Stimulated activated CD8-positive, alpha-beta memory T cell treated with anti-CD3 and anti-CD28 coated beads, Interleukin-4, amount 100 ng/mL, for 1 hour (primary cell): ENCODE measurements at places on chromosomes 12 and 14.

GRCh38 chr12:78118486-78118885, 287.8 kb downstream of the NAV3 start:
- no peak for DNase-seq

- DNase-seq: no peak
Observed at GRCh38 chr14:51518711-51519110, 133.0 kb upstream of the FRMD6 start.

DNA sequence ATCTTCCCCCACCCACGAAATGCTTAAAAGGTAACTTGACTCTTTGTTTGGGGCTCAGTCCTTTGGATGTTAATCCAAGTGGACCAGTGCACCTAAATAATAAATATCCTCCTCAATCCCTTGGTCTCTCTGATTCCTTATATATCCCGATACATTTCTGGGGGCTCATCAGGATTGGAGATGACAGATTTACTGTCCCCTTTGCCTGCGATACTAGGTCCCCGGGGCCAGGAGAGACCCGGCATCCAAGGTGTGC, 26.3 kb downstream of the KLRK1 start:
- no peak for DNase-seq

GRCh38 chr14:75876530-75876929, 105.3 kb downstream of the TGFB3 start:
- no peak for DNase-seq

GRCh38 chr12:113119980-113120669, 15.4 kb downstream of the RASAL1 start:
- no peak for DNase-seq

GRCh38 chr12:117998719-117999118, 17.8 kb upstream of the RFC5 start:
- DNase-seq: no peak

GRCh38 chr12:19979584-19979983, 388.8 kb upstream of the PDE3A start:
- DNase-seq: no peak

- no peak for DNase-seq
Observed at GRCh38 chr14:89719366-89720075, 235.0 kb downstream of the EFCAB11 start.

GRCh38 chr14:61042220-61042619, 61.2 kb downstream of the SLC38A6 start:
- DNase-seq: no peak

DNA sequence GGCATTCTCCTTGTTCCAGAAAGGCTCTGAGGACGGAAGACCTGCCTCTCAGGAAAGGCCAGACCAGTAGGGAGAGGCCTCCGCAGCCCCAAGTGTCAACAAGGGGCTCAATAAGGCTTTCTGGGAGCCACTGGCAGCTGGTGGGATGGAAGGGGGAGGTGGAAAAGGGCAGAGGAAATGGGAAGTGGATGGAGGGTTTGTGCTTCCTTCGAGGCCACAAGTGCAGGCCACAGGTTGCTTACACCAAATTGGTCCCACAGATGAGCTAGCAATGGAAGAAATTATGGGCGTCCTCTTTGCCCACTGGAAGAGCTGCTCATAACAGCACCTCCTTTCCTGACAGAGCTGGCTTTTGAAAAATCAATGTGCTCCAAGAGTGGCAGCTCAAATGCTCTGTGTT, 28.2 kb downstream of the P2RX4 start:
- no peak for DNase-seq

DNA sequence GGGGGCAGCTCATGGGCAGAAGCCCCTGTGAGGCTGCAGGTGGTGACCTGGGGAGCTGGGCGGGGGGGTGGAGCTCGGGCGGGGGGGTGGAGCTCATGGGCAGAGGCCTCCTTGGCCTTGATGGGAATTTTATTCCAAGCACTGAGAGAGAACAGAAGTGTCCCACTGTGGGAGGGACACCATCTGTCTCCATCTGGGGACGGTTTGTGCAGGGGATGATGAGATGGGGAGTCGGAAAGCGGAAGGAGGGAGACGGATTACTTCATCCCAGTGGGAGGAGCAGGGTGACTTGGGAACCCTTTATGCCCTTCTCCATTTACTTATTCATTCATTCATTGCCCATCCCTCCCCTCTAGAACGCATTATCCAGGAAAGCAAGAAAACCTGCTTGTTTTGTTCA, 304.7 kb downstream of the ADGRD1 start:
- DNase-seq: no peak

- no peak for DNase-seq
Observed at GRCh38 chr14:35286707-35287106, 5.5 kb upstream of the PSMA6 start.

- DNase-seq: no peak
Observed at GRCh38 chr12:117142094-117142493, 42.9 kb upstream of the TESC start.

GRCh38 chr14:22597771-22598098, 365 bp upstream of the ABHD4 start:
- no peak for DNase-seq

GRCh38 chr12:96811083-96811482, 96.0 kb upstream of the NEDD1 start:
- no peak for DNase-seq

GRCh38 chr14:64910847-64911495, 3.3 kb upstream of the CHURC1 start:
- DNase-seq: no peak

DNA sequence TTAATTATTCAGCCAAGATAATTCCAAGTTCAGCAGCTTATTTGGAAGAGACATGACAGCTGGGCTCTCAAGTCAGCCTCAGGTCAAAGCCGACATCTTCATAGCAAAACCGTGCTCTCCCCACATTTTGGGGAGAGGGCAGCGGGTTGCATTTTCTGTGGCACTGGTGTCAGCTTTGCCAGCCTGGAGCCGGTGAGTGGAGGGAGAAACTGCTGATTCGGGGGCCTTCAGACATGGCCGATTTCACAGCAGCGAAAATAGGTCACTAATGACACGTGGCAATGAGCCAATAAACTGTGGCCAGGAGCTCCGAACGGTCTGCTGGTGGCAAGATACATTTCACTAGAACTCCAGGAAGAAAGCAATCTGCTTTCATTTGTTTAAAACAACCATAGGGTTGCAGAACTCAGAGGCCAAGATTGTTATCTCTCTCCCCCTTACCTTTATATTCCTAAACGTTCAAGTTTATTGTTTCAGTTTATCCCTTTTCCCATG, 173.2 kb downstream of the CAND1 start:
- no peak for DNase-seq

DNA sequence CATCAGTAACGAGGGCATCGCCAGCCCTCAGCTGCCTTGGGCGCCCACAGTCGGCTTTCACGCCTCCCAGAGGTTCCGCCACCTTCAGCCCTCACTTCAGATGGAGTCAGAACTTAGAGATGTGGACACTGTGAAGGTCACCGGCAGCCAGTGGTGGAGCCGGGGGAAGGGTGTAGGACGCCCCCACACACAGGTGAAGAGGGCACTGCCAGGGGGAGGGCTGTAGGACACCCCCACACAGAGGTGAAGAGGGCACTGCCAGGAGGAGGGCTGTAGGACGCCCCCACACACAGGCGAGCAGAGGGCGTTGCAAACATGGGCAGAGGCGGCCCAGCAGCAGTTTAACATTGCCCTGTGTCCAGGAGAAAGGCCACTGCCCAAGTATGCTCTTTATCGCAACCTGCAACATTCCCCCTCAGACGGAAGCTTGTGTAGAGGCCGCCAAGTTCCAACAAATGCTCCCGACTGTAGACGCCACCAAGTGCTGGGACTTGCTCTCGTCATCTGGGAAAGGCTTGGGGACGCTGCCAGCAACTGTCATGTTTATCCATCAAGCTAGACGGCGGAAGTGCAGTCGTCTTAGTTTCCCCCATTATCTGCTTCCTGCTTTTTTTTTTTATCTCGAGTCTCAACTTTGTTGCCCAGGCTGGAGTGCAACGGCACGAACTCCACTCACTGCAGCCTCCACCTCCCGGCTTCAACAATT, 4.9 kb upstream of the ANKLE2 start:
- no peak for DNase-seq

- no peak for DNase-seq
Observed at GRCh38 chr12:40697566-40698259, 5.5 kb downstream of the CNTN1 start.

DNA sequence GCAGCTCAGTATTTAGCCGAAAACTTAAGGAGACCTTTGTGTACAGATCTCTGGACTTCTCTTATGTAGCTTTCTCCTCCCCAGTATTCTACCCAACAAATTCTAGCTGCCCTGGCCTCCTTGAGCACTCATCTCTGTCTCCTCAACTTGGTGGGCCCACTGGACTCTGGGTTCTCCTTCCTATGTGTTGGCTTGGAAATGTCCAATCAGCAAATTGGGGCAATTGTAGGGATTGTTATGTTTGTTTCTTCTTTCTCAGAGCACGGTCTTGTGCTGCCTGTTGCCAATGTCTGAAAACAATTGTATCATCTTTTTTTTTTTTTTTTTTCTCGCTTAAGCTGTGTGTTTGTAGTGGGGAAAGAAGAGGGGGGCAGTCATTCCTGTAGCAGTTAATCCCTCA, 30.2 kb downstream of the NTN4 start:
- DNase-seq: no peak

DNA sequence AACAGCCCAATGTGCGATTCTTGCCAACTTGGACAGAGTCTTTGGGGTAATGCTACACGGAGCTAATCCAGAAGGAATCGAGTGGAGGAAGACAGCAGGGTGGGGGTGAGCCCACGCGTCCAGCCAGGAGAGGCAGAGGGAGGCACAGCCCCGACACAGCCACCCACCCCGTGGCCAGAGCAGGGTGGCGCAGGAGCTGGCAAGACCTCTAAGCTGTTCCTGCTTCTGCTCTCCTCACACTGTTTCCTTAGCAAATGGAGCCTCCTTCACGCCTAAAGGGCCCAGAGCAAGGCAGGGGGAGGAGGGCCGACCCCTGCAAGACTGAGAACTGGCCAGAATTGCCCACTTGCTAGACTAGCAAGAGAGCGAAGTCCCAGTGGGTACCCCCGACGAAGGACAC, 91.5 kb downstream of the FBXL14 start:
- no peak for DNase-seq

DNA sequence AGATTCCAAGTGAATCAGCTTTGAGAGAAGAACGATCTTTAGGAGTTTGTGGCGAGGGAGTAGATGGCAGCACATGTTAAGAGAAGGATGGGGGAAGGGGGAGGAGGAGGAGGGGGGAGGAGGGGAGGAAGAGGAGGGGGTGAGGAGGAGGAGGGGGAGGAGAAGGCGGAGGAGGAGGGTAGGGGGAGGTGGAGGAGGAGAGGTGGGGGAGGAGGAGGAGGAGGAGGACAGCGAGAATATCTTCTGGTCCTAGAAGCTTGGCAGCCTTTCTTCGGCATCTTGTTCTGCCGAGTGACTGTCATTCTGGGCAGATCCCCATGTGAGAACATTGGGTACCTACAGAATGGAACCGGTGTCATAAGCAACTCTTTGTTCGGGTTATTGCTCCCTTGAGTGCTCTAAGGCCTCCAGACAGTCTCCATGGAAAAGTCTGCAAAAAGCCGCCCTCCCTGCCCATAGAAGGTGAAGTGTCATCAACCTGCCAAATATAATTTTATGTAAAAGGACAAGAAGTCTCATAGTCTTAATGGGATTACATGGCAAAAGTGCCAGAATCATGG, 6.9 kb downstream of the RFC5 start:
- no peak for DNase-seq

- no peak for DNase-seq
Observed at GRCh38 chr14:41280745-41281144, 325.9 kb upstream of the LRFN5 start.

DNA sequence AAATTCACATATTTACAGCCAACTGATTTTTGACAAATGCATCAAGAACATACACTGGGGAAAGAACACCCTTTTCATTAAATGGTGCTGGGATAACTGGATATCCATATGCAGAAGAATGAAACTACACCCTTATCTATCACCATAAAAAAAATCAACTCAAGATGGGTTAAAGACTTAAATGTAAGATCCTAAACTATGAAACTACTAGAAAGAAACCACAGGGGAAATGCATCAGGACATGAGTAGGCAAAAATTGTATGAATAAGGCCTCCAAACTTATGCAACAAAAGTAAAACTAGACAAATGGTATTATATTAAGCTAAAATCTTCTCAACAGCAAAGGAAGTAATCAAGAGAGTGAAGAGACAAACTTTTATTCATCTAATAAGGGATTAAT, 242.6 kb downstream of the CPNE8 start:
- no peak for DNase-seq

DNA sequence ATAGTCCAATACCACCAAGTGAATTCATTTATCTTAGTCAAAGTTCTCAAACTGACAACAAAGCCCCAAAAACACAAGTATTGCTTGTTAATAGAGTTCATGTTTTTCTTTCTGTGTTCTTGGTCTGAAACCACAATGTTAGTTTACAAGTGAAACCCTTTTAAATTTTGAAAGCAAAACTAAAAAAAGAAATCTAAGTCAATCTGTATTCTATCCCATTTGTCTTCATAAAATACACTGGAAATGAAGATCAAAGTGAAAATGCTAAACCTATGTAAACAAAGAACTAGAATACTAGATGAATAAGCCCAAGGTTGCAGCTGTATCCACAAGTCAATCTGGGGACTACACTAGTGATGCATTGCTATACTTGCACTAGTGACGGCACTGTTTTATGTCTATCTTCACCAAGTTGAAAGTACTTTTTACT, 10.4 kb downstream of the MAP4K5 start:
- DNase-seq: no peak

GRCh38 chr12:56162468-56163290, 4.5 kb downstream of the MYL6 start:
- no peak for DNase-seq

- DNase-seq: no peak
Observed at GRCh38 chr12:2509137-2509536, 285.6 kb upstream of the FKBP4 start.

DNA sequence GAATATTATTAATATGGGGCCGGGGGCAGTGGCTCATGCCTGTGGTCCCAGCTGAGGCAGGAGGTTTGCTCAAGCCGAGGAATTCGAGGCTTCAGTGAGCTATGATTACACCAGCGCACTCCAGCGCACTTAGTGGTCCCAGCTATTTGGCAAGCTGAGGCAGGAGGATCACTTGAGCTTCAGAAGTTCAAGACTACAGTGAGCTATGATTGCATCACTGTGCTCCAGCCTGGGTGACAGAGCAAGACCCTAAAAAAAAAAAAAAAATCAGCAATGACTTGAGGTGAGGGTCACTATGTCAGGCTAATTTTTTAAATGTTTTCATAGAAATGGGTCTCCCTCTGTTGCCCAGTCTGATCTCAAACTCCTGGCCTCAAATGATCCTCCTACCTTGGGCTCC, 243.4 kb downstream of the RBM19 start:
- no peak for DNase-seq

GRCh38 chr14:56199982-56200577, 81.9 kb downstream of the PELI2 start:
- DNase-seq: no peak

GRCh38 chr14:101857226-101857625, 95.7 kb downstream of the PPP2R5C start:
- no peak for DNase-seq

GRCh38 chr14:95523815-95524448, 7.5 kb upstream of the SYNE3 start:
- no peak for DNase-seq

GRCh38 chr12:96482086-96482485, 7.3 kb upstream of the CFAP54 start:
- no peak for DNase-seq
